ENCODE measurements at places on chromosomes 11 and 22.

DNA sequence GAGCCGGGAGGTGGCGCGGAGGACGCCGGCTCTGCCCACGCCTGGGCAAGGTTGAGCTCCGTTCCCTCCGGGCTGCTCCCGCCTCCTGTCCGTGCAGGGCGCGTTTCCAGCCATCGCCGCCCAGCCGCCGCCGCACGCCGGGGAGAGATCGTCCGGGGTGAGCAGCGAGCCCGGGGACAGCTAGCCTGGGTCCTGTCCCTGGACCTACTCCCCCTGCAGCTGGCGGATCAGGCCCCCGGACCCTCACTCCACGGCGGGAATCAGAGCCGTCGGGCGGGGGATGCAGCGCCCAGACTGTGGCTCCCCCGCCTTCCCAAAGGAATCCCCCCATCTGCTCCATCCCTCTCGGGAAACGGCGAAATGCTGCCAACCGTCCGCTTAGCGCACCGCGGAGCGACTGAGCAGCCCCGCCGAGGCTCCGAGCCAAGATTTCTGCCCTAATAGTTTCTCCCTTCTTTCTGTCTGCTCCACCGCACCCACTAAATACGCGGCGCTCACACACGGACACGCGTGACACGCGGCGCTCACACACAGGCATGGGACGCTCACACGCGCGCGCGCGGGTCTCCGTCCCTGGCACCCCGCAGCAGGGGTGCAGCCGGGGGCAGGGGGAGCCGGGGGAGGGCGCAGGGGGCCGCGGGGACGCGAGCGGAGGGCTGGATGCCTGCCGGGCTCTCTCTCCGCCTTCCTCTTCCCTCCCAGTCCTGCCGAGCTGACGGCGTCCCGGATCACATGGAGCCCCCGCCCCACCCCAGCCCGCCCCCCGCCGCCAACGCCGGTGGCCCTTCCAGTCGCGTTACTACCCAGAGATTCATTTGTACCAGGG is at the start of gene KCNJ5:
Gene KCNJ5 (plus strand): TSS at position 814 of the 826 bp plus-strand sequence. CDS start 19,918 bp downstream, outside the sequence.
- DNase-seq, result no peak

- DNase-seq, result no peak
These were observed 38.5 kb downstream of the CWC15 start for GRCh38 chr11:94934846-94935245.

DNA sequence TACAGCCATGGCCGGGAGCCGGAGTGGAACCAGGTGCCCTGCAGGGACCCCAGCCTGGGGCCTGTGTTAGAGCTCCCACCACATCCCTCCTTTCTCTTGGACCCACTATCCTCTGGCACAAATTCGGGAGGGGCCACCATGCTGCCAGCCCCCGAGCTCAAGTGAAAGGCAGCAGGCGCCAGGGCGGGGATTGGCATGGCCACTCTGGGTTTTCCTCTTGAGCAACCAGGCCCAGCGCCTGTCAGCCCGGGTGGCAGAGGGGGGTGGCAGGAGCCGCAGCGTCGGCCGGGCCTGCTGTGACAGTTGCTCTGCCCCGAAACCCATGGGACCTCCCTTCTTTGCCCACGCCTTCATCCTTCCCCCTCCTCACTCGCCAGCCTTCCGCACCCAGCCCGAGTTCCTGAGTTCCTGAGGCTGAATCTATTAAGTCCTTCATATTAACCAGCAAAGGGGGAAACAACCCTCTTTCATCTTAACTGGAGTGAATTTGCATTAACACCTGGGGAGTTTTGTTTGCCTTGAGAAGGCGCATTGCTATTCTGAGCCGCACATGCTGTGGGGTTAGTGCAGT is 16.8 kb upstream of the CABP7 start:
- no peak for DNase-seq

DNA sequence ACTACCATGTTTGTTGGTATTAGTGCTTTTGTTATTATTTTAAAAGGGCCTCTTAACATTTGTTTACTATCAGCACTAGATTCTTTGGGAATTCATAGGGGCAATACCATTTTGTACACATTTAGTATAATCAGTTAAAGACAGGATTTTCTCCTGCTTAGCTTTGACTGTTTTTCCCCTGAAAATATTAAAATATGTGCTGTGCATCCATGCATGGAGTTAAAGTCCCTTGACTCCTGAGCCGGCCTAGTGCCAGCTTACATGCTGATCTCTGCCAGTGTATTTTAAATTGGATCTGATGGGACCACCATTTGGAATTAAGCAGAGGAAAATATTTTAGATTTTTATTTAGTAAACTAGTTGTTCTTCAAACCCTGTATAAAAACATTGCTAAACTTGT is 161.4 kb downstream of the METTL15 start:
- DNase-seq, result no peak

- DNase-seq, result no peak
These were observed 6.9 kb downstream of the C11orf68 start for GRCh38 chr11:65911682-65912568.

GRCh38 chr11:75625991-75626888 is 42.6 kb downstream of the MAP6 start:
- DNase-seq, result no peak

DNA sequence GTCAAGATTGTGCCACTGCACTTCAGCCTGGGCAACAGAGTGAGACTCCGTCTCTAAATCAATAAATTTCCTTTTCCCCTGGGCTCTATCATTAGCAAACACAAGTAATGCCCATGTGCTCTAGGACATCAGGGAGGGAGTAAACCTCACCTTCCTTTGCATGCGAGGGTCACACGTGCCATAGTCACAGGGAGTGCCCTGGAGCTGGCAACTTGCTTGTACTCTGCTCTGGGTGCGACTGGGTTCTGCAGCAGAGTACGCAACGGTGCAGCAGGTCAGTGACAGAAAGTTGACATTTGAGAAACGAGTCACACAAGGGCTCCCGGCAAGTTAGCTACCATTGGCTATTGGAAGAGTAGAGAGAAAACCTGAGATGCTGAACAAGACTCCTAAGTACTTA is 32.6 kb upstream of the CHKA start:
- no peak for DNase-seq

DNA sequence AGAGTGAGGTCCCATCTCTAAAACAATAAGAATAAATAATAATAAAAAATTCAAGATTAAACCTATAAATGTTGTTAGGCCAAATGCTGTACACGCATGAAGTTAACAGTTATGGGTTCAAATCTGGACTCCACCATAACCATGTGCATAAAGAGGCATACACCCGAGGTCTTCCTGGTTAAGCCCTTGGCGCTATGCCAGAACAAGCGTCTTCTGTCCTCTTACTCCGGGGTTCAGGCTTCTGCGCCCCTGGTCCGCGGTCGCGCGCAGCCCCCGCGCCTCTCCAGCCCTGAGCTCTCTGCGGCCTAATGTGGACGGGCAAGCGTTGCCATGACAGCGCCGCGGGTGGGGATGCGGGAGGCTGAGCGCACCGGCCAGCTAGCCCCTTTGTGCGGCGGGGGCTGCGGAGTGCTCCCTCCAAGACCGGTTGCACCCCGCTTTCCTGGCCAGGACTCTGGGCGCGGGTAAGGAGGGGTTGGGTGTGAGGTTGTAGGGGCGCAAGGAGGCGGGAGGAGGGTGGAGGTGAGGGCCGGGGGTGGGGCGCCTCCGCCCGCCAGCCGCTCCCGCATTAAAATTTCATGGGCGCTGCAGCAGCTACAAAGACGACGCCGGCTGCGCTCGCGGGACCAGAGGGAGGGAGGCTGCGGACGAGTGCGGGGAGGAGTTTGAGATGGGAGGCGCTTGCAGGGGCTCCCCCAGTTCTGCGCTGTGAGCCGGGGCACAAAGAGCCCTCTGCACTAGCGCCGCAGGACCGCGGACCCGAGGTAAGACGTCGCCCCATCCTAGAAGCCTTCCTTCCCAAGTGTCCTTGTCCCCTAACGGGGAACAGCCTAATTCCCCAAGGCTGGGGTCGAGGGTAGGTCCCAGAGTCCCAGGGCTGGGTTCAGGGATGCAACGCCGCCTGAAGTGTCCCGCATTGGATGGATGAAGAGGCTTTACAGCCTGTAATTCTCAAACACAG is at the start of gene MIAT:
Gene MIAT (plus strand): TSS at position 698 of the 961 bp plus-strand sequence.
- DNase-seq, result no peak

DNA sequence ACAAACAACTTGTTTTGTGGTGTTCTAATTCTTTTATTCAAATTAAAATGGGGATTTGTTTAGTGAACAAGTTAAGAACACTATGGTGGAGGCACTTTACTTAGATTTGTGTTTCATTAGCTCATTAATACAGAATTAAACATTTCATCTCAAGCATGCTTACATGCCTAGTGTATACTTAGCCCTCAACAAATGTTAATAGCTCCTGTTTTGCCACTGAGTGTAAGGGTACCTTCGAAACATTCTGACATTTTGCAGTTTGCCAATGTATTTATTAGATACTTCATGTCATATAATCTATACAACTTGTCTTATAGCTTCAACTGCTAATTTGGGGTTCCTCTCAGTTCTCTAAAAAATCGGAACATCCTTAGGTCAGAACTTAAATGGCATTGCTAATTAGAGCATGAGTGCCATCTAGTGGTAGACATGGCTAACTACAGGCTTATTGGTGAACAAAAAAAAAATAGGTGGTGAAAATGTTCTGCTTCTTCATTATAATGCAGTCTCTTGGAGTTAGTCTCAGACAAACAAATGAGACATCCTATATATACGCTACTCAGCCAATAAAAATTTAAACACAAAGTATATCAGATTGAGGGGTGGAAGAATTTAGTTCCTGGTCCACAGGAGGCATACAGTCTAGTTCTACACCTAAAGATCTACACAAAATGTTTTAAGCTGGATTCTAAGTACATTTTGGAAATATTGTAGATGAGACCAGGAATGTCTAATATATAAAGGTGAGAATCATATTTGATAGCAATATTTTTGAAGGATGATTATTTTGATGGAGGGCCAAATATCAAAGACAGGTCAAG is 4.9 kb upstream of the CNTN5 start:
- no peak for DNase-seq

DNA sequence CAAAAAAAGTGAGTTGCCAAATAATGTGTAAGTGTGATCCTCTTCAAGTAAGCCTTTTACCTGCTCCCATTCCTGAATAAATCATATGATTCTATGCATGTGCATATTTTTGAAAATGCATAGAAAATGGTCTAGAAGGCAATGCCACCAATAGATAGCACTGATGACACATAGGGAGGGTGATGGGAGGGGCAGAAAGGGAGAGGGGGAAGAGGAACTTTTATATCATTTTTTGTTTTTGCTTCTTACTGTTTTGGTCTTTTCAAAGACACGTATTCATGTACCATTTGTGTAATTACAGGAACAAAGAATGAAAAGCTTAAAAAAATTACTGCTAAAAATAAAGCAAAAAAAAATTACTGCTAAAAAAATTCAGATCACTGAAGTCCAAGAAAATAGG is 60.8 kb downstream of the C11orf58 start:
- no peak for DNase-seq

DNA sequence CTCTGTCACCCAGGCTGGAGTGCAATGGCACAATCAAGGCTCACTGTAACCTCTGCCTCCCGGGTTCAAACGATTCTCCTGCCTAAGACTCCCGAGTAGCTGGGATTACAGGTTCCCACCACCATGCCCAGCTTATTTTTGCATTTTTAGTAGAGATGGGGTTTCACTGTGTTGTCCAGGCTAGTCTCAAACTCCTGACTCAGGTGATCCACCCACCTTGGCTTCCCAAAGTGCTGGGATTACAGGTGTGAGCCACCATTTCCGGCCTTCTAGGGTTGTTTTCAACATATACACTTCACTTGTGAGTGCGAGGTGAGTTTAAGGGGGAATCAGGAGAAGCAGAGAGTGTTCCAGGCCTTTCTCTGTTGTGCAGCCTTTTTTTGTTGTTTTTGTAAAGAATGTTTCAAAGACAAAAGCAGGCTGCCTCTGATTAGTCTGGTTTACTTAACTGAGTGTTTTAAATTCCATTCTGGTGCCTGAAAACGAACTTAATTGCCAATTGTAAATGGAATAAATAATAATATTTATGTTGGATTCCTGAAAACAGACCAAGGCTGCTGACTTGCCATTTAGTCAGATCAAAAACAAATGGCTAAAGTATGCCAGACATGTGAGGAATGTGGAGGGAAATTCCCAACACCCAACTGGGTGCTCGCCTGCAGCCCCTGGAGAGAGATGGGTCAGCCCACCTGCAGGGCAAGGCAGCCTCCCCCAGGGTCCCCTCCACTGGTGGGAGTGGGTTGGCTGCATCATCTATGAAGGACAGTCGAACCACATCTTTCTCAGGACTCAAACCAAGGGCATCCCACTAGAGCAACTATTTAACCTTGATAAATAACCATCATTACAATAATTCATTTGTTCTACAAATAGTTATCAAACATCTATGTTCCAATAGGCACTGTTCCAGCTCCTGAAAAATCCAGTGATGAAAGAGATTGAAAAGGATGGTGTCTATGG is 4.6 kb upstream of the RANGAP1 start:
- DNase-seq, result no peak

Measured in stimulated activated CD8-positive, alpha-beta memory T cell treated with anti-CD3 and anti-CD28 coated beads, Interleukin-4, amount 100 ng/mL, for 4 hours (primary cell).